Right cardiac atrium (tissue), 5 donors: ENCODE measurements at places on chromosomes 1 and 21. TPM values are rescaled to one million over a fixed set of nuclear protein-coding genes. Genes with fewer than 3 reads are reported as not detected.

The RUNX3 gene
- 0.89 TPM for total RNA-seq

The RGS13 gene
- total RNA-seq: not detected

The METTL18 gene
- total RNA-seq: 5.7 TPM

The FMO4 gene
- total RNA-seq: 2.8 TPM
